ENCODE measurements at places on chromosomes 6 and 20. TPM values are rescaled to one million over a fixed set of nuclear protein-coding genes. Genes with fewer than 3 reads are reported as not detected.

The SMPDL3A gene
- total RNA-seq = 0.21 TPM

The RBM38 gene
- total RNA-seq = 73.4 TPM

The HLA-DRB5 gene
- total RNA-seq = 0.82 TPM

The SLC17A9 gene
- 9.7 TPM for total RNA-seq

The ACAT2 gene
- 115 TPM for total RNA-seq

The ID4 gene
- total RNA-seq = not detected

The VGLL2 gene
- not detected for total RNA-seq

The PLN gene
- total RNA-seq = not detected

The SEC63 gene
- 90.6 TPM for total RNA-seq

The MUC21 gene
- not detected for total RNA-seq

The PGC gene
- total RNA-seq = not detected

The PKIB gene
- 0.48 TPM for total RNA-seq

The PPP1R3G gene
- not detected for total RNA-seq

The C6orf163 gene
- 0.95 TPM for total RNA-seq

The HSPA1A gene
- total RNA-seq = 69.9 TPM

The BEND6 gene
- total RNA-seq = not detected

The SNPH gene
- 4.3 TPM for total RNA-seq

The EYA2 gene
- total RNA-seq = not detected

The TRIM40 gene
- total RNA-seq = not detected

The SLC24A3 gene
- total RNA-seq = not detected

The ATAT1 gene
- 7.6 TPM for total RNA-seq

The TP53INP2 gene
- total RNA-seq = 2.3 TPM

The PSORS1C2 gene
- not detected for total RNA-seq

The GJA10 gene
- total RNA-seq = not detected

The GUCA1A gene
- total RNA-seq = not detected

The AIF1 gene
- total RNA-seq = 26.1 TPM

The BANF2 gene
- total RNA-seq = not detected

The ROS1 gene
- not detected for total RNA-seq

The MRPS26 gene
- total RNA-seq = 158 TPM

The MMP24OS gene
- 38.1 TPM for total RNA-seq

The POU5F1 gene
- total RNA-seq = 0.52 TPM

The NRSN1 gene
- total RNA-seq = not detected

The HLA-DMB gene
- 1.6 TPM for total RNA-seq

Measured in activated CD4-positive, alpha-beta memory T cell treated with anti-CD3 and anti-CD28 coated beads for 36 hours (primary cell).